ENCODE measurements at places on chromosomes 4 and X. TPM values are rescaled to one million over a fixed set of nuclear protein-coding genes. Genes with fewer than 3 reads are reported as not detected.

Gene C4orf54
- total RNA-seq: not detected

Gene NOX1
- total RNA-seq: not detected

Gene TLR2
- 1.3 TPM for total RNA-seq

Gene AKAP4
- total RNA-seq: not detected

Gene CLDN22
- not detected for total RNA-seq

Gene MAD2L1
- total RNA-seq: 63.3 TPM

Gene PAK3
- 2.0 TPM for total RNA-seq

Gene FATE1
- total RNA-seq: not detected

Gene ELMOD2
- 17.0 TPM for total RNA-seq

All from activated CD4-positive, alpha-beta memory T cell treated with anti-CD3 and anti-CD28 coated beads, Interleukin-2, amount 10 ng/mL, durations not matched to agents 7 days and 5 days (primary cell).